Retinal pigment epithelial cell (primary cell): ENCODE measurements at places on chromosomes 2 and 18.

DNA sequence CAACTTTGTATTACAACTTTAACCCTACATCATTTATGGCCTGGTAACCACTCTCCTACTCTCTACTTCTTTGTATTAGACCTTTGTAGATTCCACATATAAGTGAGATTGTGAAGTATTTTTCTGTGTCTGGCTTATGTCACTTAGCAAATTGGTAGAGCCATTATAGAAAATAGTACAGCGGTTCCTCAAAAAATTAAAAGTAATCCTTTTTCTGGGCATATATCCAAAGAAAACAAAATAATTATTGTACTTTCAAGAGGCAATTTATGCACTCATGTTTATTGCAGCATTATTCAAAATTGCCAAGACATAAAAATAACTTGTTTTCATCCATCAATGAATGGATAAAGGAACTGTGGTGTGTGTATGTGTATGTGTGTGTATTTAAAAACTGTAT is 537.5 kb upstream of the FSIP2 start:
- peak; percentile 61 for DNase-seq

DNA sequence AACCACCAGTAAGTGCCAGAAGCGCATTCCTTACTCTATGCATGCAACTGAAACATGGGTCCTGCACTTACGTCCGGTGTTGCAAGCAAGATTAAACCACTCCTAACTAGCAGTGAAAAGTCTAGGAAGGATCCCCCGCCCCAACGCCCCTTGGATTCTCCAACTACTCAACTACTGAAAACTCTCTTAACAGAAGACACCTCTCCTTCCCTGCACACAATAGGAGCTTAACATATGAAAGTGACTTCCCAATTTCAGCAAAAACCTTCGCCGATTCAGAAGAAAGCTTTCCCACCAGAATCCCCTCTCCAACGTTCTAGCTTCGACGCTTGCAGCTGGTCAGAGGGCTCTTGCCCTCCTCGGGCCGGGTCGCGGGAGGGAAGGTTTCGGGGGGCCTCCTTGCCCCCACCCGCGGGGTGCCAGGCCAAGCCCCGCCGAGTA is 578 bp downstream of the IWS1 start:
- DNase-seq = no peak

DNA sequence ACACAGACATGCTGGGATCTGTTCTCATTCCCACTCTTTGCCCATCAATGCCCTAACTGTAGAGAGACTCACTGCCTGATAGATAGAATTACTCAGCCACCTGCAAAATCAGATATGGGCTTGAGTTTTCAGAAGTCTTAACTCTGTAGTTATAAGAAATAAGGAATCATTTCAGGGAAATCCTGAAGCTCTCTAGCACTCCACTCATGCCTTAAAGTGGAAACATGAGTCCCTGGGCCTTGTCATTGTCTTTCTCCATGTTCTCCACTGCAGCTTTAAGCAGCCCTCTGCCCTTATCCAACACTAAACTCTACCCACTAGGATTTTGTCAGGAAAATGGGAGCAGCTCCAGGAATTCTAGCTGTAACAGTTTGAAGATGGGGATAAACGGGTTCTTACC is 192.5 kb downstream of the SNTG2 start:
- no peak for DNase-seq

- DNase-seq = no peak
Measured at GRCh38 chr2:187139469-187139868, 290.5 kb upstream of the ZSWIM2 start.

GRCh38 chr18:56836173-56836572 is 185.0 kb downstream of the WDR7 start:
- no peak for DNase-seq
